Omental fat pad (tissue), 4 donors: ENCODE measurements at places on chromosomes 1 and 21.

GRCh38 chr1:180000575-180000974, 46.0 kb downstream of the CEP350 start:
- no peak for DNase-seq

GRCh38 chr1:16237343-16237830, 404 bp upstream of the CPLANE2 start:
- DNase-seq = no peak

DNA sequence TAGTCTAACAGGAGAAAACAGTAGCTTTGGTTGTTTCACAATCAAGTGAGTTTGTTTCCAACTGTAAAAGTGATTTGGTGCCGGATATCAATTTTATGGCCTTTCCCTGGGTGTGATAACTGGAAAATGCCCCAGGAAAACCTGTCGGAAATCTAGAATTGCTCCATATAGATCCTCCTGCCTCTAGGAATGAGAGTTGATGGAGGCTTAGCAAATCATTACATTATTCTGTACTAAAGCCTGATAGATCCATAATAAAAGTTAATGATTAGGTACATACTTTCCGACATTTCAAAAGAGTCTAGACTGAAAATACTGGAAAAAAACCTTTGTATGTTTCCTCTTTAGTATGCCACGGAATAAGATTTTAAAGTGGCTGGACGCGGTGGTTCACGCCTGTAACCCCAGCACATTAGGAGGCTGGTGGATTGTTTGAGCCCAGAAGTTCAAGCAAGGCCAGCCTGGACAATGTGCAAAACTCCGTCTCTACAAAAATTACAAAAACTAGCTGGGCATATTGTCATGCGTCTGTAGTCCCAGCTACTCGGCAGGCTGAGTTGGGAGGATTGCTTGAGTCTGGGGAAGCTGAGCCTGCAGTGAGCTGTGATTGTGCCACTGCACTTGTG, 70.0 kb upstream of the SLC45A1 start:
- DNase-seq = no peak

GRCh38 chr21:17673261-17674020, 60.7 kb upstream of the BTG3 start:
- DNase-seq = no peak

- DNase-seq = no peak
Observed at GRCh38 chr1:165052936-165053335, 303.6 kb downstream of the LMX1A start.

GRCh38 chr1:225388372-225388771, 39.5 kb downstream of the LBR start:
- no peak for DNase-seq

GRCh38 chr21:27265492-27265891, 298.6 kb upstream of the ADAMTS5 start:
- no peak for DNase-seq

GRCh38 chr1:20028125-20028524, 41.9 kb upstream of the PLA2G5 start:
- no peak for DNase-seq

- no peak for DNase-seq
Observed at GRCh38 chr21:41170859-41171609, 3.1 kb downstream of the BACE2 start.

GRCh38 chr1:241077386-241078147, 279.4 kb downstream of the RGS7 start:
- DNase-seq = no peak

DNA sequence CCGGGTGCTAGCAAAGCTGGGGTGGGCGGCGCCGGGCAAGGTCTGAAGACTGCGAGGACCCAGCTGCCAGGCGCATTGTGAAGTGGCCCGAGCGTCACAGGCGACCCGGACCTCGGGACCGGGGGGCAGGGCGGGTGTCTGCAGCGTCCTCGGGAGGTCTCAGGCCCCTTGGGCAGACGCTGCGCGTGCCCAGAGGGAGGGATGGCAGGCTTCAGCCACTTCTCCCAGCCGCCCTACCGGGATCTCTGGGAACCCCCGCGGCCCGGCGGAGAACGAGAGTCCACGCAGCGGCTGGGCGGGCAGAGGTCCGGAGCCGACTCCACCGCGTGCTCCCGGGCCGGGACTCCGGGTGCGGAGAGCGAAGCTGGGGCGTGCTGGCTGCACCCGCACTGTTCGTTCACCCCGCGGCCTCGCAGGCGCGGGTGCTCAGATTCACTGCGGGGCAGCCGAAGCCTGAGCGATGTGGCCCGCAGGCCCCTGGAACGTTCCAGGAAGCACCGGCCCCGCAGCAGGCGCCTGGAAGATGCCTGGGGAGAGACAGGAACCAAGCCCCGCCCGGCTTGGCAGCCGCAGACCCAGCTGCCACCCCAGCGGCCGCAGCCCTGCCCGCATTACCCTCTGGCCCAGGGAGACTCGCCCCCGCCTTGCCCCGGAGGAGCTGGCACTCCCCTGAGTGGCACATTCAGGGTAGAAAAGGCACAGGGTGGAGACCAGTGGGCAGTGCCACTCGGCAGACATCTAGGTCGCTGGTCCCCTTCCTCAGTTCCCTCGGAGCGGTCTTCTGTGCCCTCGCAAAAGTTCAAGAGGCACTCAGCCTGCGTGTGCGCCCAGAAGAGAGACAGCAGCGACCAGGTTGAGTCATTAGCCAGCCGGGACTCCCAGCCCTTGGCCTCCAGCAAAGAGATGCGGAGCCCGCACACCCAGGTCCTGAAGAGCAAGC, at the start of gene CCDC185:
Gene CCDC185, plus strand, starts transcription at position 141 of the 940 bp plus-strand sequence. Its CDS starts 61 bp downstream, at position 202.
- DNase-seq = no peak
